Upper lobe of left lung (tissue), 6 donors: ENCODE measurements at places on chromosomes 5 and 9. TPM values are rescaled to one million over a fixed set of nuclear protein-coding genes. Genes with fewer than 3 reads are reported as not detected.

DNA sequence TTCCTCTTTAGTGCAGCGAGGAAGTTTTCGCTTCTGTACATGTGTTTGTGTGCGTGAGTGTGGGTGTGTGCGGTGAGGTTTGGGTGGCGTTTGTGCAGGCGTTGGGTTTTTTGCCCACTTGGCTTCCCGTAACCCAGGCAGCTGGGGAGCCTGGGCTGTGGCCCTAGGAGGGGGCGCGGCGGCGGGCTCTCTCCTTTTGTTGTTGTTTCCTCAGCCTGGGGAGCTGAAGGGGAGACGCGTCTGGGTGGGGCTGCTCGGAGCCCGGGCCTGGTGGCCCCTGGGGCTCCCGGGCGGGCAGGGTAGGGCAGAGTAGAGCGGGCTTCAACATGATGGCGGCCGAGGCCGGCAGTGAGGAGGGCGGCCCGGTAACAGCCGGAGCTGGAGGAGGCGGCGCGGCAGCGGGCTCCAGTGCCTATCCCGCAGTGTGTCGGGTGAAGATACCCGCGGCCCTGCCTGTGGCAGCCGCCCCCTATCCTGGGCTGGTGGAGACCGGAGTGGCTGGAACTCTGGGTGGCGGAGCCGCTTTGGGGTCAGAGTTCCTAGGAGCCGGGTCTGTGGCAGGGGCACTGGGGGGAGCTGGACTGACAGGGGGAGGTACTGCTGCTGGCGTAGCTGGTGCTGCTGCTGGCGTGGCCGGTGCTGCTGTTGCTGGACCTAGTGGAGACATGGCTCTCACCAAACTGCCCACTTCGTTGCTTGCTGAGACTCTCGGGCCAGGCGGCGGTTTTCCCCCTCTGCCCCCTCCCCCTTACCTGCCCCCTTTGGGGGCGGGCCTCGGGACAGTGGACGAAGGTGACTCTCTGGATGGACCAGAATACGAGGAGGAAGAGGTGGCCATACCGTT lies 665 bp downstream of the RASA1 start:
- H3K4me1 ChIP-seq: peaks cover 33% of the 10 kb centered on the region
- DNase-seq: peak; percentile 75
- no peaks in the 10 kb centered on the region for H3K36me3 ChIP-seq
- H3K4me3 ChIP-seq: peak overlapping the region; percentile 98
- no peaks in the 10 kb centered on the region for H3K27me3 ChIP-seq

GRCh38 chr5:139726248-139726647 lies 69.4 kb upstream of the PSD2 start:
- H3K27ac ChIP-seq: no peak overlapping the region
- no peaks in the 10 kb centered on the region for H3K4me1 ChIP-seq
- H3K4me3 ChIP-seq: no peak overlapping the region
- no peak for DNase-seq
- H3K27me3 ChIP-seq: no peaks in the 10 kb centered on the region
- H3K36me3 ChIP-seq: no peaks in the 10 kb centered on the region

DNA sequence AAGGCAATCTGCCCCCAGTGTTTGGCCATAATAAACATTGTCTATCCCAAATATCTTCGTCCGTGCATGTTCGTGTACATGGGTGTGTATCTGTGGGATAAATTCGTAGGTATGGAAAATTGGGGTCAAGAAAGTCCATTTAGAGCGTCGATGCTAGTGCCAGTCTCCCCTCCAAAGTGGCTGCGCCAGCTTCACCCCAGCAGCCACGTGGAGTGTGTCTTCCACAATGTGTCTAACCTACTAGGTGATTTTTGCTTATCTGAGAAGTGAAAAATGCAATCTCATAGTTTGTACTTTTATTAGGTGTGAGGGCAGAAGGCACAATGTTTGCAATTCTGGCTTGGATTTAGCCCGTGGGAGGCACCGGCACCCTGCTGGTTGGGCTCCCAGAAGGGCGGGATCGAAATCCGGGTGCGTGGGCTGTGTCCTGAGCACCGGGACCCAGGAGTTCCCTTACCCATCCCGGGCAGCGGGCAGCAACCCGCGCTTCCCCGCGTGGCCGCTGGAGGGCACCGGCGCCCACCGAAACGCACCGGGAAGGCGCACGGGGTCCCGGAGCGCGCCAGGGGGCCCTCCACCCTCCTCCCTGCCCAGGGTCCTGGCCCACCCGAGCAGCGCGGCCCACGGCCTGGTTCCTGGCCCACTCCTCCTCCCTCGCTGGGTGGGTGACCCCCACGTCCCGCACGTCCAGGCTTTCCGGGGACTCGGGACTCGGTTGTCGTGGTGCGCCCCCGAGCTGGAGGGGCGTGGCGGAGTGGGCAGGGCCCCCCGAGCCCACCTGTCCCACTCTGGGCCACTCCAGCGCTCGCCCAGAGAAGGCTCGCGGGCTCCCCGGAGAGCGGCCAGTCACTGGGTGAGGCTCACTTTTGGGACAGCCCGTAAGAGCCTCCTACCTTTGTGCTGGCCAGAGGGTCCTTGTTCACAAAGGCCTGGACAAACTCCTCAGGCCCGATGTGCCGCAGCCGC lies 55.4 kb upstream of the RNF130 start:
- no peaks in the 10 kb centered on the region for H3K4me1 ChIP-seq
- no peak overlapping the region for H3K27ac ChIP-seq
- DNase-seq: no peak

DMRT3 gene
- not detected for total RNA-seq

DNA sequence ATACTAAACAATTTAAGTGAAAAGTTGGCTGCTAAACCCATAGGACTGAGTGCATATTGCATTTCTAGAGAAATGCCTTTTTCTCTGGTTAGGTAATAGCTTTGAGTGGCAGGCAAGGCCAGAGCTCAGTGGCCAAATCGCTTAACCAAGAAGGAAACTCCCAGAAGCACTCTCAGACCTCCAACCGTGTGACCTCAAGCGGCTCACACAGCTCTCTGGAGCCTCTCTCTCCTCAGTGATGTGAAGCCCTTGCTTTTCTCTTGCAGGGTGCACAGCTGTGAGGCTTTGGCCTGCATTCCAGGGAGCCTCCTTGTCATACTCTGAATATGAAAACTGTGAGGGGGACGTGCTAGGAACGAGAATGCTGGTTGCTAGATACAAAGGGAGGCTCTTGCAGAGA lies 106.7 kb downstream of the INSYN2B start:
- no peak overlapping the region for H3K27ac ChIP-seq
- peaks cover 18% of the 10 kb centered on the region for H3K4me1 ChIP-seq
- DNase-seq: peak; percentile 53
- H3K4me3 ChIP-seq: no peak overlapping the region

FAM78A gene
- 8.5 TPM for total RNA-seq

RELL2 gene
- 6.2 TPM for total RNA-seq

- H3K36me3 ChIP-seq: no peaks in the 10 kb centered on the region
- H3K4me1 ChIP-seq: peaks cover 30% of the 10 kb centered on the region
- peak overlapping the region; percentile 37 for H3K4me3 ChIP-seq
- H3K27ac ChIP-seq: no peak overlapping the region
- H3K27me3 ChIP-seq: peaks cover 26% of the 10 kb centered on the region
- peak; percentile 90 for DNase-seq
Measured at GRCh38 chr9:97853844-97854695, 1.0 kb downstream of the FOXE1 start.

DNA sequence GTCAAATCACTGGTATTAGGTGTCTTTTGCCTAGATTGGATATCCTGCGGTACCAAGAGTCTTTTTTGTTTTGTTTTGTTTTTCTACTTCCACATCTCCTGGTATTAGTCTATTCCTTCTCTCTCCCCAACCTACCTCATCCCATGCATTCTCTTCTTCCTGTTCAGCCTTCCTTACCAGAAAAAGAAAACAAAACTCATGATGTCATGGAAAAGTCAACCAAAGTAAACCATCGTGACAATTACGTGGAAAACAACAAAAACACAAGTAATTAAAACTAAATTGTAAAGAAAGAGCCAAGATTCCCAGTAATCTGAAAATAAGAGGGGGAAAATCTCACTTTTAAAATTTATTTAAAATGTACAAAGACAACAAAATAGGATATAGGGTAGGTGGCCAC lies 38.3 kb downstream of the TMEM167A start:
- H3K27ac ChIP-seq: no peak overlapping the region
- no peaks in the 10 kb centered on the region for H3K27me3 ChIP-seq
- no peaks in the 10 kb centered on the region for H3K36me3 ChIP-seq
- H3K4me1 ChIP-seq: no peaks in the 10 kb centered on the region
- no peak overlapping the region for H3K4me3 ChIP-seq
- DNase-seq: no peak

- no peak overlapping the region for H3K4me3 ChIP-seq
- no peaks in the 10 kb centered on the region for H3K27me3 ChIP-seq
- no peaks in the 10 kb centered on the region for H3K36me3 ChIP-seq
- H3K27ac ChIP-seq: no peak overlapping the region
Measured at GRCh38 chr9:89489548-89490530, 8.1 kb downstream of the SEMA4D start.
